ENCODE measurements at places on chromosomes 4 and X.

DNA sequence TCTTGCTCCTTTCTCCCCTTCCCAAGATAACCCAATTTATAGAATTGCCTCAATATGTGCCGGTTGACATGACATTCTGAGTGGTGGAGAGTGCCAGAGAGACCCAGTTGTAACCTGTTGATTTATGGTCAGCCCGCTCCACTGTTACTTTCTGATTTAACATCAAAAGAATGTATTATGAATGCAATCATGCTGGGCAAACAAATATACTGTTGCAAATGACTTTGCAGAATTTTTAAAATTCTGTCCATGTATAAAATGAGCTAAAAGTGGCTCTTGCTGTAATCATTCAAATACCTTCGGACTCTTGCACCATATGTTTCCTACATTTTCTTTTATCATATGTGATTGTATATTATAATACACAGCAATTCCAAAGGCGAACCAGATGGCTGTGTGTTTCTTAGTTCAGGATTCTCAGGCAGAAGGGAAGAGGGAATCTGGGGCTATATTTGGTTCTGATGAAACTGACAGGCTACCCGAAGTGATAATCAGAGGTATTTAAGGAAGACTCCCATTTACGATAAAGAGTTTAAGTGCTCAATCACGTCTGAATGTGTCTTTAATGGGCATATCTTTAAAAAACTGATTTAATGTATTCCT, 131.7 kb downstream of the CLCN4 start:
- DNase-seq = no peak

DNA sequence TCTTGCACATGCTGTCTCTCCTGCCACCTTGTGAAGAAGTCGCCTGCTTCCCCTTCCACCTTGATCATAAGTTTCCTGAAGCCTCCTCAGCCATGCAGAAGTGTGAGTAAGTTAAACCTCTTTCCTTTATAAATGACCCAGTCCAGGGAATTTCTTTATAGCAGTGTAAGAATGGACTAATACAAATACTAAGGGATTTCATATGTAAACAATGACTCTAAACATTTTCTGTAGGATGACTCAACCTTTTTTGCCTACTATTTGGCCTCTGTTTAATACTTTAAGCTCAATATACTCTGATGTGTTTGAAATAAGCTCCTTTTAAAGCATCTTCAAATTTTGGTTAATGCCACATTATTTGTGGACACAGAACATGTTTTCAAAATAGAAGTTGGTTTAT, 813.5 kb upstream of the SLIT2 start:
- no peak for DNase-seq

DNA sequence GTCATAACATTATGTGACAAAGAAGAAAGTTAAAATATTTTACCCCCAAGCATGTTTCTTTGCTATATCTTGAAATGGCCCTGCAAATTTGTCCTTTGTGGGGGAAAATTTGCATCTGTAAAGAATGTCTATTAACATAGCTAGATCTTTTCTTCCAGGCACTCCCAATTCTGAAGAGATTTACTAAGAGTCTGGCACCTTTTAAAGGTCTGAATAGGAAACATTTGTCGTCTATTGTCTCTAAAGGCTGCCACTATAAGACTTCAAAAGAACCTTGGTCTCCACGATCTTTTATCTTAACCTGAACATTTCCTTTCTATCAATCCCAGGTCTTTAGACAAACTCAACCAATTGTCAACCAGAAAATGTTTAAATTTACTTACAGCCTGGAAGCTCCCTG, 128.6 kb upstream of the VCX start:
- DNase-seq = no peak

DNA sequence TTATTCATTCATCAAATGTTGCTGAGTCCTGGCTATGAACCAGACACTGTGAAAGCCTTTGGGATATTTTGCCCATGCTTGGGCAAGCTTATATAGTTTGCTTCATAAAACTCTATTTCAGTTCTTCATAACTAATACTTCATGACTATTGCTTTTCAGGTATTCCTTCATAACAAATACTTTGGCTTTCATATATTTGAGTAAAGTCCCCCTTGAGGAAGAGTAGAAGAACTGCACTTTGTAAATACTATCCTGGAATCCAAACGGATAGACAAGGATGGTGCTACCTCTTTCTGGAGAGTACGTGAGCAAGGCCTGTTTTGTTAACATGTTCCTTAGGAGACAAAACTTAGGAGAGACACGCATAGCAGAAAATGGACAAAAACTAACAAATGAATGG, 1.7 kb upstream of the AFP start:
- DNase-seq = no peak

DNA sequence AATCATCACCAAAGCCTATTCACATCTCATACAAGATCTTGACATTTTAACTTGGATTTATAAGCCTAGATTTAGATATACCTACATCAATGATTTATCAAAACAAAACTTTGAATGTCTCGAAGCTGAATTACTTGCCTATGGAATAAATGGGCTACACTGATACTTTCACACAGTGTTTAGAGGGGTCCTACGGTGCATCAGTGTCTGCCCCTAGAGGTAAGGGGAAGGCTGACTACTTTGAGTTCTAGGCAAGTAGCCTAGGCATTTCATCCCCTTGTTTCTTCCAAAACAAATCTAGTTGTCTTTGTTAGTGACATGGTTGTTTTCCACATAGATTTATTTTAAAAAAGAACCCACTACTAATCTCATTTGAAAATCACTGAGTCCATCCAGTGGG, 158.1 kb upstream of the ATOH1 start:
- DNase-seq = no peak

DNA sequence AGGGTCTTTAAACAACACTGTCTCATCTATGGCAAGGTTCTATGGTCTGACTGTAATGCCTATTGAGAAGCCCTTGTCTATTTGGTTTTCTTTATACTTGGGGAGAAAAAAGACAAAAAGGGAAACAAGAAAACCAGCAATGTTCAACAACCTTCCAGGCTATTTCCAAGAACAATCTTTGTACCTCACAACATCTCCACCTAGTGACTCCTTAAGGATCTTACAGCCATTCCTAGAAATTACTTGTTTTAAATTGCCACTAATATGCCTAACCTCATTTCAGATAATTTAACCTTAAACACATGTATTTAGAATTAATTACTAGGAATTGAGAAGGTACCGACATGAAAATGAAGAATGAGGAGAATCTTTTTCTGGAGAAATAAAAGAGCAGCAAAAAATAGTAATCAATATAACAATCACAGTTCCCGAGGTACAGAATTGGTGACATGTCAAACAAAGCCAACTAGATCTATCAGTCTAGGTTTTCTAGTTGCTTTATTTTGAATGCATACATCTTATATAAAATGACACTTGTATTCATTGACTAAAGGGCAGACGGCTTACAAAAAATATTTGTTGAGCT, 1.6 kb upstream of the RBM46 start:
- DNase-seq = no peak

GRCh38 chrX:110383414-110383813, 24.8 kb downstream of the RTL9 start:
- DNase-seq = no peak

- no peak for DNase-seq
Measured at GRCh38 chr4:186015212-186015817, 53.6 kb upstream of the TLR3 start.

DNA sequence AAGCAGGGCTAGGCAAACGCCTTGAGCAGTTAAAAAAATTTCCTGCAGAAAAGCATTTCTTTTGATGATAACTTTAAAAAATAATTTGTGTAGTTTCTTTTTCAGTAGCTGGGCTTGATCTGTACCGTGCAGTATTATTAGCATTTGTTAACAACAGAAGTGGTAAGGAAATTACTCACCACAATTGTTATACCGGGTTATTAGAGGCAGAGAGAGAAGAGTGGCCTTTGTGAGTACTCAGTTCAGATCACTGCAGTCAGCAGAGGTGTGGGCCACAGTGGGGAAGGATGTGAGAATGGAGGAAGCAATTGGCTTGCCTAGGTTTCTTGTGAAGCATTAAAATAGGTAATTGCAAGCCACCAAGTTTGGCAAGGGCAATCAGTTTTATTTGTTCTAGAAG, 14.3 kb upstream of the IL21 start:
- no peak for DNase-seq

GRCh38 chrX:87621697-87622096, 104.1 kb downstream of the KLHL4 start:
- no peak for DNase-seq

GRCh38 chrX:53257166-53257565, 24.2 kb downstream of the IQSEC2 start:
- no peak for DNase-seq

DNA sequence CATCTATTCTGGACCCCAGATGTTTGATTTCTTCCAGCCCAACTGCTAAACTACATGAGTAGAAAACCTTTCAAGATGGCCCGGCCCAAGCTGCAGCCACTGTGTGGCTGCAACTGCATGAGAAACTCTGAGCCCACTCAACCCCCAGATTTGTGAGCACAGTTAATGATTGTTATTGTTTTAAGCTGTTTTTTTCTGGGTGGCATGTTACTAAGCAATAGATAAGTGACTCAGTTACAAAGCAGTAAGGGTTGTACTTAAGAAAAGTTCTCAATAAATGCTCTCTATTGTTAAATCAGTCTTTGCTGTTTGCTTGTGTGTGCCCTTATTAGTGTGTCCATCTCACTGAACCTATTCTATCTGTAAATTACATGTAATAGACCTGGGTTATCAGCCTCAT, 51.8 kb downstream of the GC start:
- DNase-seq = no peak

- no peak for DNase-seq
Measured at GRCh38 chrX:147850875-147851274, 60.8 kb upstream of the FMR1 start.

- no peak for DNase-seq
Measured at GRCh38 chrX:45762699-45763647, 562.3 kb upstream of the DIPK2B start.

DNA sequence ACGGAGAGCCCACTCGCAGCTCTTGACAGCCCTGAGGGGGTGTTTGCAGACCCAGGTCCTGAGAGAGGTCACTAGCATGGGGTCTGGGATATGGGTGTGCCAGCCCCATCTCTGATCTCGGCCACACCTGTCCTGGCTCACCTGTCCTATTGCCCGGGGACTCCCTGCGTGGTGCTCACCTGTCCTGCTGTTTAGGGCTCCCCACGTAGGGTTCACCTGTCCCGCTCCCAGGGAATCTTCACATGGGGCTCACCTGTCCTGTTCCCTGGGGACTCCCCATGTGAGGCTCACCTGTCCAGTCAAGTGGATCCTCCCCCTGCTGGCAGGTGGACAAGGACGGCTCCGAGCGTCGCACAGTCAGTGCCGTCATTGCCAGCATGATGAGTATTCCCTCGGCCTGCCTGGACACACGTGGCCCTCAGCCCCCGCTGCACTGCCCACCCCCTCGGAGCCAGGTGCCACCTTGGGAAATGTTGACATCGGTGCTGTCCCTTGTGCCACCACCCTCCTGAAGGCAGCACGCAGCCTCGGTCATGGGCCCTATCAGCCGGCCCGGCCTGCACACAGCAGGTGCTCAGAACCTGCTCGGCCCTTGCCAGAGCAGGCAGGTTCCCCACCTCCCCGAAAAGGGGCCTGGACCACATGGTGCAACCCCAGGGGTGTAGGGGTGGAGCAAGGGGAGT, 6.3 kb downstream of the SLC49A3 start:
- DNase-seq = no peak

DNA sequence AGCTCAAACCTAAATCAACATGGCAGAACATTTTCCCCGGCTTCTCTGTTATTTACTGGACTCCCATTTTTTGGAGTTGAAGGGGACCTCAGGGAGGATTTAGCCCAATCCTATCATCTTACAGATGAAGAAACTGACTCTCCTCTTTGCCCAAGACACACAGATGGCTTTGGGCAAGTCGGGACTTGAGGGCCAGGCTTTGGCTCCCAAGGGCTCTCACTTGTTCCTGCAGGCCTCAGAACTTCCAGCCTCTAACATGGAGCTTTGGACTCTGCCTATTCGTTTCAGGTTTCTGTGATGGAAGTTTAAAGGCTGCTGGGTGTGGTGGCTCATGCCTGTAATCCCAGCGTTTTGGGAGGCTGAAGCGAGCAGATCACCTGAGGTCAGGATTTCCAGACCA, 59.5 kb downstream of the RHOH start:
- DNase-seq = no peak

DNA sequence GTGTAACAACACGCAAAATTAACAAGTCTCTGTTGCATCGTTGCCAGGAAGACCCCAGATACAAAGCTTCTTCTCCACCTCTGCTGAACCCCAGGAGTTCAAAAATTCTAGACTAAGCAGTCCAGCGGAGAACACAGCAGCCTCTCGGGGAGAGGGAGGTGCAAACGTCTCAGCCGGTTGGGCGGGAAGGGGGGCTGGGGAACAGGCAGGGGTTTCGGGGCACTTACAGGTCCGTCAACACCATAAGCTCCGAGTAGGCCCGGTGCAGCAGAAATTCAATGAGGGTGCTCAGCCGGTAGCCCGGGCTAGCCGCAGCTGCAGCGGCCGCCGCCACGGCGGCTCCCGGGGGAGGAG, 394 bp downstream of the MED14 start:
- no peak for DNase-seq

- no peak for DNase-seq
Measured at GRCh38 chr4:136007991-136008390, 1524.3 kb downstream of the PCDH18 start.

DNA sequence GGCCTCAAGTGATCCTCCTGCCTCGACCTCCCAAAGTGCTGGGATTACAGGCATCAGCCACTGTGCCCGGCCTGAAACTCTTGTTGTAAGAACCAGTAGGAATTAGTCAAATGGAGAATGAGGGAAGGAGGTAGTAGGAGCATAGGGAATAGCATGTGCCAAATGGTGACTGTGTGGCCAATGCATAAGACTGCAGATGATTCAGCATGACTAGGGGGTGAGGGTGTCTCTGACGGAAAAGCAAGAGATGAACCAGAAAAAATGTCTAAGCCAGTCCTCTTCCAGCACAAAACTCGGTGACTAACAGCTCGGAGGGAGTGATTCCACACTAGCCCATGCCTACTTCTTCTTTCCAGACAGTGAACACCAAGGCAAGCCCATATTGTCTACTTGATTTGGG, 58.2 kb upstream of the DUSP21 start:
- DNase-seq = no peak

GRCh38 chrX:48957477-48957826, at the start of gene OTUD5:
Gene OTUD5, minus strand, starts transcription at chrX:48957607. Its CDS starts 37 bp downstream, at chrX:48957570.
- DNase-seq = peak; percentile 65

DNA sequence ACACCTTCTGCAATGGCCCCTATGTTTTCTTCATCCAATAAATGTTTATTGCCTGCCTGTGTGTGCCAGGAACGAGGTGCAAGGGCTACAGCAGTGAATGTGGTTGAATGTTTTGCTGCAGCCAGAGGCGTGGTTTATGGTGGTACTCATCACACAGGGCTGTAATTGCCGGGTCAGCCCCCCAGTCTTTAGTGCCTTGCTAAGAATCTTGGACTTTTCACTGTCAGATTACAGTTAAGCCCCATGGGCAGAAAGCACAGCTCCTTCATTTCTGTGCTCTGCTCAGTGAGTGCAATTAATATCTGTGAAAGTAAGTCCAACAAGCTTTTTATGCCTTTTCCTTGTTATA, 67.8 kb downstream of the TAPT1 start:
- DNase-seq = no peak

- no peak for DNase-seq
Measured at GRCh38 chr4:57199267-57199666, 89.1 kb upstream of the IGFBP7 start.

Data from stimulated activated CD4-positive, alpha-beta T cell treated with anti-CD3 and anti-CD28 coated beads, Interleukin-4, amount 100 ng/mL, for 48 hours (primary cell).